ENCODE measurements at places on chromosomes 3 and 15. TPM values are rescaled to one million over a fixed set of nuclear protein-coding genes. Genes with fewer than 3 reads are reported as not detected.

Gene VWA5B2
- 0.98 TPM for total RNA-seq

Gene SLC15A2
- 0.49 TPM for total RNA-seq

Gene ADAMTSL3
- 4.2 TPM for total RNA-seq

Gene MFSD1
- total RNA-seq = 59.2 TPM

Gene DAZL
- not detected for total RNA-seq

Gene PHLDB2
- total RNA-seq = 66.8 TPM

Gene IGSF10
- 0.49 TPM for total RNA-seq

DNA sequence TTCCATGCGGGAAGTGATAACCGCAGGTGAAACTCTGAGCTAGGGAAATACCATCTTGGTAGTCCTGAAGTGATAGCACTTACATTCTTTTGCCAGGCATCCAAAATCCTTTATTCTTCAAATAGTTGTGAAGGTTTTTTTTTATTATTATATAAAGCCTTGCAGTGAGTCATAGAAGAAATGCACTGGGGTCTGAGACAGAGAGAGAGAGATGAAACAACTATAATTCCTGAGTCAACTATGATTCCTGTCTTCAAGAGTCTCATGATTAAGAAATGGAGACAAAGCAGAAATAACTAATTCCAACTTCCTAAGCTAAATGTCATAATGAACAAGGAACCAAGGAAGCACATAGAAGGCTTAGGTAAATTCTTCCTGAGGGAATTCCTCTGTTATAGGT is 495.6 kb downstream of the LPP start:
- H3K27ac ChIP-seq = no peak overlapping the region
- no peak overlapping the region for H3K4me3 ChIP-seq
- no peak for DNase-seq
- H3K4me1 ChIP-seq = no peaks in the 10 kb centered on the region

GRCh38 chr3:58463181-58463941 is 28.5 kb upstream of the KCTD6 start:
- H3K4me1 ChIP-seq = peaks cover 15% of the 10 kb centered on the region
- H3K27ac ChIP-seq = peak overlapping the region; percentile 2
- DNase-seq = no peak

DNA sequence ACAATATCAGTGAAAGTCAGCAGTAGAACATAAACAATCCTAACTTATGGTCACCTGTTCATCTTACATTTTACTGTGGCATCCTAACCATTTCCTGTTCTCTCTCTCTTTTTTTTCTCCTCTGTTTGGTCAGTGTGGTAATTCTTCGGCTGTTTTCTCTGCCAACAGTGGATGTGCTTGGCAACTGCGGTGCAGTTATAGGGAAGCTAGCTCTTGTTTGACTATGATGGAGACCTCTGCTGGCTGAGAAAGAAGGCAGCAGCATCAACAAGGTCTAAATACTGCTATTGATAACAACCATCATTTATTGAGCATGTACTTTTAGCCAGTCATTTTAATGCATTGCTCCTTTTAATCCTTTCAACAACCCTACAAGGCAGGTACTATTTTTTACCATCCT is 723 bp upstream of the DRD3 start:
- no peaks in the 10 kb centered on the region for H3K27me3 ChIP-seq
- no peaks in the 10 kb centered on the region for H3K36me3 ChIP-seq
- no peak overlapping the region for H3K4me3 ChIP-seq
- no peak overlapping the region for H3K27ac ChIP-seq

DNA sequence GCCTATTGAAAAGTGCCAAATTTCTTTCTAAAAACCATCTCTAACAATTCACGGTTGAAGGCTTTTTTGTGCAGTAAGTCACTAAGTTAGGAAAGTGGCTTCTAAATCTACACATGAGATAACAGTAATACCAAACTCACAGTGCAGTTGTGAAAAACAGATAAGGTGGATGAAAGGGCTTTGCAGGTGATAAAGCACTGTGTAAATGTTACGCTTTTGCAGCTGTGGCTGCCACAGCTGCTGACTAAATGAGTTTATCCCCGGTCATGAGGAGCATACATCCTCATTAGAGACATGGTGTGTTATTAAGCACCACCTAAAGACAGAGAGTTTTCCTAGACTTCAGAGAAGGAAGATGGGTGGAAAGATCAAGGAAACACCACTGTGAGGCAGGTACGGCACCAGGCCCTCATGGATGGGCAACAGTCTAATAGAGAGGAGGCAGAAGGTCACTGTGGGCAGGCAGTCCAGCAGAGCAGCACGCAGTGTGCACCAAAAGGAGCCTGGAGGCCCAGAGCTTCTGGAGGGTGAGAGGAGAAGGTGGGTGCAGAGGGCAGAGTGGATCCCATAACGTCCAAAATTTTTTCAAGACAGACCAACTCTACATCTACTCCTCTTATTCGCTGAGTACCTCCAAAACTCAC is 68.5 kb downstream of the FMN1 start:
- H3K36me3 ChIP-seq = no peaks in the 10 kb centered on the region
- H3K4me1 ChIP-seq = peaks cover 17% of the 10 kb centered on the region
- no peak for DNase-seq
- H3K4me3 ChIP-seq = no peak overlapping the region

- H3K27me3 ChIP-seq = no peaks in the 10 kb centered on the region
- no peak overlapping the region for H3K27ac ChIP-seq
- no peak for DNase-seq
- no peak overlapping the region for H3K4me3 ChIP-seq
- no peaks in the 10 kb centered on the region for H3K4me1 ChIP-seq
- no peaks in the 10 kb centered on the region for H3K36me3 ChIP-seq
These were observed 95.2 kb downstream of the KBTBD8 start for GRCh38 chr3:67093305-67093704.

- peaks cover 31% of the 10 kb centered on the region for H3K4me1 ChIP-seq
- H3K36me3 ChIP-seq = no peaks in the 10 kb centered on the region
These were observed 20.6 kb downstream of the NEO1 start for GRCh38 chr15:73072894-73073293.

- no peak overlapping the region for H3K4me3 ChIP-seq
- H3K4me1 ChIP-seq = peaks cover 8% of the 10 kb centered on the region
- DNase-seq = no peak
- no peak overlapping the region for H3K27ac ChIP-seq
- H3K36me3 ChIP-seq = no peaks in the 10 kb centered on the region
These were observed 1.4 kb upstream of the LRRC3B start for GRCh38 chr3:26621176-26621575.
